Activated CD4-positive, alpha-beta T cell treated with anti-CD3 and anti-CD28 coated beads for 24 hours (primary cell): ENCODE measurements at places on chromosomes 16 and 17.
A peak's percentile ranks its signal among the peaks of the same experiment; 100 is the strongest.

DNA sequence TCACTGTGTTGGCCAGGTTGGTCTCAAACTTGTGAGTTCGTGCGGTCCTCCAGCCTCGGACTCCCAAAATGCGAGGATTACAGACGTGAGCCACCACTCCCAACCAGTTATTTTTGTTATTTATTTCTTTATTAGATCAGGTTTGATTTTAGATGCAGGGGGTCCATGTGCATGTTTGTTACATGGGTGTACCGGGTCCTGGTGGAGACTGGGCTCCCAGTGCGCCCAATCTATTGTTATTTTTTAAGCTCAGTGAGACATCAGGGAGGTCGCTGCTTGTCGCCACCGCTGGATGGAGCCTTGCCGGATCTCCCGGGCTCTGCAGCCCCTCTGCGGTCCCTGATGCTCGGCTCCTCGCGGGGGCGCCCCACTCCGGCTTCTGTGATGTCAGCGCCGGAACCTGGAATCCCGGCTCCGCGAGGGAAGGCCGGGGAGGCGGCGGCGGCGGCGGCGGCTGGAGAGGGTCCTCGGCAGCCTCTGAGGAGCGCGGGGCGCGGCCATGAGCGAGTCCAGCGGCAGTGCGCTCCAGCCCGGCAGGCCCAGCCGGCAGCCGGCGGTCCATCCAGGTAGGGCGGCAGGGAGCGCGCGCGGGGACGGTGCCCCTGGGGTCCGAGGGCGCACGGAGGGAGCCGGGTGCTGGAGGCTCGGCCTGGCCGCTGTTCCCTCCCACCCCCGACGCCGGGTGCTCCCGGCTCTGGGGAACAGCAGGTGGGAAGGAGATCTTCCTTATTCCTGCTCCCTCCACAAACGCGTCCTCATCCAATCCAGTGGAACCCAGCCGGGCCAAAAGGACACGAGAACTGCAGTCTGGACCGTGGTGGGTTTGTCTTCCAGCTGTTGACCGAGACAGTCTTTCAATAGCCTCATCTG is at the start of gene TMC7:
Gene TMC7 (plus strand): TSS at position 370 of the 870 bp plus-strand sequence. CDS start 130 bp downstream, at position 500.
- DNase-seq = peak; percentile 38

- no peak for DNase-seq
Observed at GRCh38 chr16:35146031-35146710, 1686.8 kb downstream of the TP53TG3F start.

- no peak for DNase-seq
Observed at GRCh38 chr16:19771796-19772195, 53.7 kb downstream of the IQCK start.

GRCh38 chr17:77836557-77837041 is 121.9 kb upstream of the TNRC6C start:
- DNase-seq = no peak

- DNase-seq = no peak
Observed at GRCh38 chr17:77326076-77326591, 185.4 kb downstream of the SEC14L1 start.

GRCh38 chr17:48715496-48716399 is 6.6 kb downstream of the PRAC1 start:
- DNase-seq = no peak

DNA sequence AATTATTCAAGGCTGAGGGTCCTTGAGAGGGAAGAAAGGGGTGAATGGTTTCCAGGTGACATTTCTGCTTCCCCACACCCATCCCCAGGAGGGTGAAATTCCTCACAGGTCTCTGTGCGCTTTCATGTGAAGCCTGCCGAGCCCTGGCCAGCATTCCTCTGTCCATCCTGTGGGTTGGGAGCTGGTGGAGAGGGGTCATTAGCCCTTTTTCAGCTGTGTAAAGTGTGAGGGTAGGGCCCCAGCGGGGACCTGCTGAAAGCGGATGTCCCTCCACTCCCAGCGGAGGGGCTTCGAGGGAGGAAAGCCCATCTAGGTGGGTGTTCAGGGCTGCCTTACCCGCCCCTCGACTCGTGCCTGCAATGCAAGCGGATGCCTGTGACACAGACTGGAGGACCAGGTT is 53.3 kb upstream of the DLX4 start:
- DNase-seq = no peak

GRCh38 chr16:80803339-80804055 is 901 bp downstream of the CDYL2 start:
- peak; percentile 18 for DNase-seq

- DNase-seq = no peak
Observed at GRCh38 chr17:12250973-12251372, 230.3 kb downstream of the MAP2K4 start.

DNA sequence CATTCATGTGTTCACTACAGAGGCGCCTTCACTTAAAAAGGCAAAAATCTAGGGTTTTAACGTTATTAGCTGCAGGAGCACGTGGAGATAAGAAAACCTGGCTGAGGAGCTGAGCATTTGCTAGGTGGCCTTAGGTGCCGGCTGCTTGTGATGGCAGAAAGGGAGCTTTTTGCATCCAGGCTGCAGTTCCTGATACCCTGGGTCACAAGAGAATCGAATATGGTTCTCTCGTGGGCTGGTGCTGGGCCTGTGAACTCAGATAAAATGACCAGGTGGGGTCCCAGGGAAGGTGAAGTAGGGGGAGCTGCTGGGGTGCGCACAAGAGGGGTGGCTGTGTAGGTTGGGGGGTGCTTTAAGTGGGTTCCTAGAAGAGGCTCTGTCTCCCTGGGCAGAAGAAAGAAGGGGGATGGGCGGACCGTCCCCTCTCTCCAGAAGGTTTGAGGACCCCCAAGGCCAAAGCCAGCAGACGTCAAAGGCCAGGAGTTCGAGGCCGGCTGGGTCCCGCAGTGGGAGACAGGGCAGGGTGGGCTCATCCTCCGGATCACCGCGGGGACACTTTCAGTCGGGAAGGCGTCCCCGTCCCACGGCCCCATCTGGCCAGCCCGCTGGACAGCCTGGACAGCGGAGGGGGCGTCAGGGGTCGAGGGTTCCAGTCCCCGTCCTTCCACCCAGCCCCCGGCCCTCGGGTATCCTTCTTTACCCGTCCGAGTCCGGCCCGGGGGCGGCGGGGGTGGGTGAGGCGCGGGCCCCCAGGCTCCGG is 740 bp upstream of the CMIP start:
- no peak for DNase-seq

DNA sequence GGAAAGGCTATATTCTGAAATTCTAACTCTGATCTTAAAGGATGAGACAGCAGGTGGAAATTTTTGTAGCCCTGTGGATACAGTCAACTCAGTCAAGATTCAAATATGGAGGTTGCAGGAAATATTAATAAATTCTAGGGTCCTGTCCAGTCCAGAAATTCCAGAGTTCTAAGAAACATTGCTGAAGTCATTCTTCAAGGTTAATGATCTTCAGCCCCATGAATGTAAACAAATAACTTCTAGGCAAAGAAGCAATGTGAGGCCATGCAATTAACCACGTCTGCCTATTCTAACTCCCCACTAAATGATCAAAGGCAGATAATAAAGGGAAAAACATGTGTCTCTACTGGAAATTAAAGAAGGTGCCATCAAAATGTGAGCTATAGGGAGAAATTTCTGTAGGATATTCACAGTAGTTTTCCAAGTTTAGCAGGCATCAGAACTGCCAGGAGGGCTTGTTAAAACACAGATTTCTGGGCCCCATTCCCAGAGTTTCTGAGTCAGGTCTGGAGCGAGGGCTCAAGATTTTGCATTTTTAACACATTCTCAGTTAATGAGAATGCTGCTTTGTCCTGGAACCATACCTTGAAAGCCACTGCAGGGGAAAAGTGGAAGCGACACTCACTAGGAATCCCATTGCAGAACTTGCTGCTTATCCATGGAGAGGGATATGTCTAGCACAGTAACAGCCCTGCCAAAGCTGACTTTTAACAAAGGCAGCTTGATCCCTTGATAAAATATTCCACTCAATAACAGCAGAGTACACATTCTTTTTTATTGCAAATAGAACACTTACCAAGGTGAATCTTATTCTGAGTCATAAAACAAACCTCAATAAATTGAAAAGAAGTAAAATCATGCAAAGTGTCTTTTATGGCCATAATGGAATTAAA is 61.8 kb downstream of the DNAH3 start:
- DNase-seq = no peak

- peak; percentile 56 for DNase-seq
Observed at GRCh38 chr17:58156839-58157803, 8.9 kb downstream of the OR4D1 start.

DNA sequence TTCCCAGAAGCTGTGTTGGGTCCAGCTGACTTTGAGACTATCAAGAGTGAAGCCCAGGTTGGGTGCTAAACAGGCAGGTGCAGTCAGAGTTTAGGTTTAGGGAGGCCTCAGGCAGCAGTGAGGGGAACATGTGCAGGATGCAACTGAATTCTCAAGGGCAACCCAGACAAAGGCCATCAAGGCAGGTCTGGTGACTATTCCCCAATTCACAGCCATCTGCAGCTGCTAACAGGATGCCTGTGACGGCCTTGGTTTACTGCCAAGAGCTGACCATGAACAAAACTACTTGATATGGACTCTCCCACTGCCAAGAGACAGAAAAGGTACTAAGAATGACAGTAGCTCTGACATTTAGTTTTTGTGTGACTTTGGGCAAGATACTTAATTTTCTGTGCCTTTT is 45.2 kb upstream of the BCAR1 start:
- DNase-seq = no peak

GRCh38 chr17:66214884-66215528 is 14.2 kb downstream of the APOH start:
- no peak for DNase-seq

GRCh38 chr16:67542464-67542863 is 13.8 kb downstream of the RIPOR1 start:
- no peak for DNase-seq

- no peak for DNase-seq
Observed at GRCh38 chr17:42274253-42274542, 2.0 kb downstream of the STAT5B start.

DNA sequence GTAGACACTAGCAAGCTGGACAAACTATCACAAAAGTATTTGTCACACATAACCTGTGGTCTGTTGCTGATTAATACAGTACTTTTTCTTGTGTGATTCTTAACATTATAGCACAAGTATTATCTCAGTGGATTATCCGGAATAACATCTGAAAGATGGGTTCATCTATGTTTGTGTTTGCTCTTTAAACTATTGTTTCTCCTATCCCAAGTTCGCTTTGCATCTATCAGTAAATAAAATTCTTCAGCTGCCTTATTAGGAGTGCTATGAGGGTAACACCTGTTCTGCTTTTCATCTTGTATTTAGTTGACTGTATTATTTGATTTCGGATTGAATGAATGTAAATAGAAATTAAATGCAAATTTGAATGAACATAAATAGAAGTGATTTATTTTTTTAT is 14.5 kb downstream of the RNFT1 start:
- DNase-seq = no peak

GRCh38 chr17:31570951-31571892 is 179.7 kb downstream of the RAB11FIP4 start:
- no peak for DNase-seq

GRCh38 chr16:81241706-81242105 is 3.2 kb downstream of the BCO1 start:
- no peak for DNase-seq

- no peak for DNase-seq
Observed at GRCh38 chr16:30813821-30814189, 26.8 kb upstream of the ZNF629 start.

- no peak for DNase-seq
Observed at GRCh38 chr17:5097101-5097834, 14.4 kb downstream of the ZNF232 start.

GRCh38 chr16:48133455-48134211 is 22.2 kb downstream of the ABCC12 start:
- no peak for DNase-seq

DNA sequence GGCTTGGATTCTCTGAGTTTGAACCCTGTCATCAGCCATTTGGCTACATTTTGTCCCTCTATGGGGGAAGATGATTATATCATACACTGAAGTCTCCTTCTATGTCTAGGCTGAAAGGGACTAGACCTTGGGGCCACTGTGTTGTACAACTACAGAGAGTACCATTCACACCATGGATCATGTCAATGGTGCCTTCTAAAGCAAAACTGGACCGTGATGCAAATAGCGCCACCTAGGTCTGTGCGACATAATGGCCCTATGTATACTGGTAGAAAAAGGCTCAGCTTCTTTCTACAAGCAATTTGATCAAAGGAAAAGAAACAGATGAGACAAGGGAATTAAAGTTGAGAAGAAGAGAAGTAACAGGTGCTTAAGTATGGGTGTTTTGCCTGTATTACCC is 100.7 kb downstream of the LYRM1 start:
- DNase-seq = no peak
